Aorta (tissue), 5 donors: ENCODE measurements at places on chromosomes 1 and 21. TPM values are rescaled to one million over a fixed set of nuclear protein-coding genes. Genes with fewer than 3 reads are reported as not detected.

Gene PBX1
- total RNA-seq: 61.8 TPM

- no peak for DNase-seq
Measured at GRCh38 chr1:84299536-84300170, 1.9 kb upstream of the SAMD13 start.

DNA sequence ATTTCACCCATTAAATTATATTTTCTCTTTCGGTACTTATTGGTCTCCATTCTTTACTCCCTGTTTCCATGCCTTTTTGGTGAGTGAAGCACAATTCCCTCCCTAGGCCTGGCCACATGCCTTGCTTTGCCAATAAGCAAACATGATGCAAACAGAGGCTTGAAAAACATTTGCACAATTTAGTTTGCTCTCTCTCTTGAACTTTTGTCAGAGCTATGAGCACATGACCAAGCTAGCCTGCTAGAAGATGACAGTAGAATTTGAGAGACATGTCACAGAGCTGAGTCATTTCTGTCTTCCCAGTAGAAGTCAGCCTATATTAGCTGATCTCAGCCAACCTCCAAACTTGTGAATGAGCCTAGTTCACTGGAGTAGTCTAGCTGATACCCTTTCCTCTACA, 24.6 kb downstream of the ANGPTL3 start:
- no peak for DNase-seq

DNA sequence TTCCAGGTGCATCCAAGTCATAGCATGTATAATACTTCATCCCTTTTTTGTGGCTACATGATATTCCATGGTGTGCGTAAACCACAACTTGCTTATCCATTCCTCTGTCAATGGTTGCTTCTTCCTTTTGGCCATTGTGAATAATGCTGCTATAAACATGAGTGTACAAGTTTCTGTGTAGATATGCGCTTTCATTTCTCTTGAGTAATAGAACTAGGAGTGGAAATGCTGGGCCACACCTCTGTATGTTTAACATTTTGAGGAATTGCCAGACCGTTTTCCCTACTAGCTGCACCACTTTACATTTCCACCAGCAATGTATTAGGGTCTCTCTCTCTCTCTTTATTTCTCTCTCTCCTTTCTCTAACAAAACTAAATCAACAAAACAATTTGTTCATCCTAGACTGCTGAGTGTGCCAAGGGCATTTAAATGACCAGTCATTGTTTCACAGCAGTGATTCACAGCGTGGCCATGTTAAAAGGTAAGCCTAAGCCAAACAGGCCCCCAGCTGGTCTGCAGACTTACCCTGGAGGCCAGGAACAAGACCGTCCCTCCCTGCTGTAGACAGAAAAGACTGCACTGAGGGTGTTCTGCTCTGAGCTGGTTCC, 53.2 kb upstream of the LYST start:
- DNase-seq: no peak

DNA sequence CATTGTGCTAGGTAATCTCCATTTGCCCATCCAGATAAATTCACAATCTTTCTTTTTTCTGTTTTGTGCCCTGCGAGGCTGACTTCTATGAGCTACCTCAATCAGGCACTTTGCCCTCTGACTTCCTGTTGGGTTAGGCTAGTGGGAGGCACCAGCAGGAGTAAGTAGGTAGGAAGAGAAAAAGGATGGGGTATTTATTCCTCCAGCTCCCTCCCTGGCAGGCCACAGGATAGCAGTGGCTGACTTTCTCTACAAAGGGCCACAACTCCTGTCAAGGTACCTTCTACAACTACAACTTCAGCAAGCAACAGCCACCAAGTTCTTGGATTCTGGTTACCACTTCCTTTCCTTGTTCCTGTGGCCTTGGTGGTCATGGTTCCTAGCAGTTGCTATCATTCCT, 18.8 kb upstream of the GORAB start:
- DNase-seq: no peak

Gene CDA
- 9.0 TPM for total RNA-seq

GRCh38 chr1:115912116-115912515, 64.2 kb upstream of the SLC22A15 start:
- no peak for DNase-seq

Gene OTUD7B
- 36.0 TPM for total RNA-seq
